ENCODE measurements at places on chromosomes 4 and X. TPM values are rescaled to one million over a fixed set of nuclear protein-coding genes. Genes with fewer than 3 reads are reported as not detected.
A peak's percentile ranks its signal among the peaks of the same experiment; 100 is the strongest.

Gene ZC4H2
- total RNA-seq = 3.2 TPM

Gene PLAC1
- total RNA-seq = not detected

Gene SPATA4
- total RNA-seq = not detected

Gene KLHL4
- total RNA-seq = 0.11 TPM

Gene KLB
- not detected for total RNA-seq

Gene ADGRL3
- total RNA-seq = not detected

Gene CSAG1
- total RNA-seq = not detected

- no peak for DNase-seq
These were observed 16.1 kb upstream of the TASL start for GRCh38 chrX:30593440-30594200.

DNA sequence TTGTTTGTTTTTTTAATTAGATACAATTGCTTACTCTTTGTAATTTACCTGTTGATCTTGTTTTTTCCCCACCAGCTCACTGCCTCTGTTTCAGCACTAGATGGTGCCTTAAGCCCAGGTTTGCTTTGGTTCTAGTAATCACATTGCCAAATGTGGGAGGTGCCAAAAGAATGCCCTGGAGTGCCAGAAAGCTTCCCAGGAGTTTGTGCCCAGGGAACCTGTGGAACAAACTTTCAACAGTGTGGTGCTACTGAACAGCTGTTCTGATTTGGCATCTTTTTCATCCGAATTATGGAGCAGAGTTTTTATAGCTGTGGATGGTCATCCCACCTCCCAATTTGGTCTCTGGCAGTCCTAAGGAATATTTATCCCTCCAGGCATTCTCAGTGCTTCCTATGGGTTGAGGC lies 1000.7 kb downstream of the STIM2 start:
- peak; percentile 46 for DNase-seq

- DNase-seq = no peak
These were observed 3.4 kb downstream of the UGT2B17 start for GRCh38 chr4:68572653-68573170.

DNA sequence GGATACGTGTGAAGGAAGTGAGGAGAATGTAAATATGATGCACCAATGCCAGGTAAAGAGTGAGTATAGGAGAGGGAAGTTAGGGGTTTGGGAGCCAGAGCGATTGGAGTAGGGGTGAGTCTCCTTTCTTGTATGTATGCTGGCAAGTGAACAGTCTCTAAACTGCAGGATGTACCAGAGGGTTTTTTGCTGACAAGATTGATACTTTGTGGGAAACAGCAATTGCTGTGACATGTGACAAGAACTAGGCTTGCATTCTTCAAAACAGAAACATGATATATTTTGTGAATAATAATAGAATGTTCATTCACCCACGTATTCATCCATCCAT lies 706 bp downstream of the CHIC1 start:
- DNase-seq = no peak

GRCh38 chr4:122393276-122393675 lies 14.5 kb downstream of the ADAD1 start:
- DNase-seq = no peak

DNA sequence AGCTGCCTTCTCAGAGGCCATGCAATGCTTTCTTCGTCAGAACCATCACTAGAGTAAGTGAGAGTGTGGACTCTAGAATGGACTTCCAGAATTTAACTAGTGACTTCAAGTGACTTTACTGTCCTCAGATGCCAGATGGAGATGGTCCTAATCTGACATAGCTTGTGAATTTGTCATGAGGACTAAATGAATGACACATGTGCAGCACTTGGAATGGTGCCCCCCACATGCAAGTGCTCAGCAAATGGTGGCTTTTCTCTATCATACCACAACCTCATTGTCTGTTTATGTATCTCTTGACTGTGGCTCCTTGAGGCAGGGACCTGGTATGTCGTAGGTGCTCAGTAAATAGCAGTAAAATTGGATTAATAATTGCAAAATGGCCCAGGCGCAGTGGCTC lies 91.6 kb upstream of the STX18 start:
- peak; percentile 22 for DNase-seq

- peak; percentile 79 for DNase-seq
These were observed 59.9 kb downstream of the RTL9 start for GRCh38 chrX:110418316-110419235.

- no peak for DNase-seq
These were observed 715.9 kb downstream of the TECRL start for GRCh38 chr4:63693321-63693720.

- no peak for DNase-seq
These were observed 28.7 kb upstream of the IRAK1 start for GRCh38 chrX:154048398-154048797.

DNA sequence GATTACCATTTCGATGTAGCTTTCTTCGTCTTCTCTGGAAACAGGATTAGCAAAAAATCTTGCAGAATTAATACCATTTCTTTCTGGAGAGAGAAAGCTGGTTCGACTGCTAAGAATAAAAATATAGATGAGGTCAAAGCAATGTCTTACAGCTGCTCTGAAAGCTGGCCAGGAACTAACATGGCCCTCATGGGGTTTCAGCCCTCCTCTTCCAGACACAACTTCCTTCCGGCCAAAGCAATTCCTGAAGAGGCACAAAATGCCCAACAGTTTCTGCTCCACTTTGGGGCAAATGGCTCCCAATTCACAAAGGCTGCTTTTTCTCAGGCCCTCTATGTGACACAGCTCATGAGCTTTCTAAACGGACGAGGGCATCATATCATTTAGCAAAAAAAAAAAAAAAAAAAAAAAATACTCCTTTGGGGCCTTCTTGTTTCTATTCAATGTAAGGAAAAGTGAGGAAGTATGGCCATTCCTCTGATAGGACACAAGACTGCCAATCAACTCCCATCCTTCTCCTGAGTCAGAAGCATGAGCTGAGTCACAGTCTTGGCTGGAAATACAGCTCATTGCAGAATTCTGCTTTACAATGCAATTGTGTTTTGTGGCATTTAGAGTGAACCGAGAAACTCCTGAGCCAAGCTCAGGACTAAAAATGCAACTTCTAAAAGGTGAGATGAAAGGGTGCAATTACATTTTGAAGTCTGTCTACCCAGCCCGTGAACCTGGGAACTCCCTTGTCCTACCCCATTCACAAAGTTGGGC lies 42.7 kb upstream of the CTAG2 start:
- DNase-seq = peak; percentile 83

DNA sequence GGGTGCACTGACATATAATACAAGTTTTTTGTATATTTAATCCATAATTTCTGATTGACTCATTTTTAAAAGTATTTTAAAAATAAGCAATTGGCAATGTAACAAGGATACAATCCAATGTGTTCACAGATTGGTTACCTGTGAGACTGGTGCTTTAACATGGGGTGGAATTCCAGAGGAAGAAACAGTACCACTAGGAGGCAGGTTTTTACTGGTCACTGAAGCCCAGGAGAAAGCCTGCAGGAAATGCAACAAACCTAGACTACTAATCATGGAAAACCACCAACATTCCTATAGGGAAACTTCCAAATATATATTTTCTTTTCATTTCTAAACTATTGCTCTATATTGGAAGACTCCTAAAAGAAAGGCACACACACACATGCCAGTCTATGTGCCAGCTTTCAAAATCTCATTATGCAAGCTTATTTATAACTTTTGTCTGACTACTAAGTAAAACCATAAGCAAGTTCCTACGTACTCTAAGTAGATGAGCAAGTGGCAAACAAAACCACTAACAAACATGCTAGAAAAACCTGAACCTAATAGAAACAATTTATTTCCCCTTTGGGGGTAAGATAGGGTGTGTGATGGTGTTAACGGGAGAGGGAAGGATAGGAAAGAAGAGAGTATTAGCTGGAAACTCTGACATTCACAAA lies 19.2 kb downstream of the G3BP2 start:
- DNase-seq = peak; percentile 59

DNA sequence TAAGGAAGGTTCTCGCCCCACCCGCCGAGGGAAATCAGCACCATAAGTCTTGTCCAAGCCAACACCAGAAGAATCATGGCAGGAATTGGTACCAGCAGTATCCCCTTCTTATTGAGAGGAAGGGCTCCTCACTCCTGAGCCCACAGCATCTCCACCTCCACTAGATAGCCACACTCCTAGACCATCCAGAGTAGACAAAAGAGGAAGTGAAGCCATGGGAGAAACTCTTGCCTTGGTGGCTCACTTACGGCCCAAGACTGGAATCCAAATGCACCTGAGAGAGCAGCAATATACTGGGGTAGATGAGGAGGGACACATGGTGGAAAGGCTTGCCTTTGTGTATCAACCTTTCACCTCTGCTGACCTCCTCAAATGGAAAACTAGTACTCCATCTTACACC lies 255.3 kb upstream of the PRKX start:
- no peak for DNase-seq

GRCh38 chr4:136680271-136680670 lies 852.0 kb downstream of the PCDH18 start:
- no peak for DNase-seq

DNA sequence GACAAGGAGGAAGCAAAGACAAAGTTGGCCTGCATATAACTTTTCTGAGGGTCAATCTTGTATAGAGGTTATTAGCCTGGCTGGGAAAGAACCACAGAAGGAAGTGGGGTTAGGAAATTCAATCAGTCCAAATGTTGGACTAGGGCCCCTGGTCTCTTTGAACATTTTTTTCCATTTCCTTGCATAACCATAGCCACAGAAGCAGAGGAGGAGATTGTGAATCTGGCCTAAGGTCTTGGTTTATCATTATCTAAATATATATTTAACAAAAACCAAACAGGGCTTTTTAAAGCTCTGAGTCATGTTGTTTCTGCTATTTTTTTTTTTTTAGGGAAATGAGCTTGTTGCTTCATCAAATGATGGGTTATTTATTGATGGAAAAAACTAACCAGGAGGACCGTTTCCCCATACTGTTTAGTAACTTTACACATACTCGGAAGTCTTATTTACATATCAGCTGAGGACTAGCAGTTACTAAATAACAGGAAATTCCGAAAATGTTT lies 97.7 kb upstream of the ACSL4 start:
- DNase-seq = peak; percentile 53

GRCh38 chr4:77022560-77023179 lies 53.1 kb downstream of the CCNI start:
- peak; percentile 79 for DNase-seq

DNA sequence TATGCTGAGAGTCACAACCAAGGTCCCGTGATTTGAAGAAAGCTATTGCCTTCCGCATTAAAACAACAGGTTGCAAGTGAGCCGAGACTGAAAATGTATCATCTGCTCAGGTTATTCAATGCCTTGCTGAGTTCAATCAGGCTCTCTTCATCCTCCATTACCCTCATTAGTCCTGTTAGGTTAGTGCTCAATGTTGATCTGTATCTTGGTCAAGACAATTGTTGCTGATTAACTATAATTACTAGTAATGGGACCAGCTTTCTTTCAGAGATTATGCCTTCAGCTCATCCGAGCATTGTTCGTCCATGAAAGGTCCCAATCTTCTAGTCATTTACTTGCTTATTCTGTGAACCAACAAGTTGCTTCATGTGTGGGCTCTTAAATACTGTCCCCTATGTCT lies 534.6 kb upstream of the FAM241A start:
- no peak for DNase-seq
